ENCODE measurements at places on chromosomes 12 and 14.
A peak's percentile ranks its signal among the peaks of the same experiment; 100 is the strongest.

- no peak for DNase-seq
These were observed 334.9 kb downstream of the SNAPC1 start for GRCh38 chr14:62097072-62097471.

DNA sequence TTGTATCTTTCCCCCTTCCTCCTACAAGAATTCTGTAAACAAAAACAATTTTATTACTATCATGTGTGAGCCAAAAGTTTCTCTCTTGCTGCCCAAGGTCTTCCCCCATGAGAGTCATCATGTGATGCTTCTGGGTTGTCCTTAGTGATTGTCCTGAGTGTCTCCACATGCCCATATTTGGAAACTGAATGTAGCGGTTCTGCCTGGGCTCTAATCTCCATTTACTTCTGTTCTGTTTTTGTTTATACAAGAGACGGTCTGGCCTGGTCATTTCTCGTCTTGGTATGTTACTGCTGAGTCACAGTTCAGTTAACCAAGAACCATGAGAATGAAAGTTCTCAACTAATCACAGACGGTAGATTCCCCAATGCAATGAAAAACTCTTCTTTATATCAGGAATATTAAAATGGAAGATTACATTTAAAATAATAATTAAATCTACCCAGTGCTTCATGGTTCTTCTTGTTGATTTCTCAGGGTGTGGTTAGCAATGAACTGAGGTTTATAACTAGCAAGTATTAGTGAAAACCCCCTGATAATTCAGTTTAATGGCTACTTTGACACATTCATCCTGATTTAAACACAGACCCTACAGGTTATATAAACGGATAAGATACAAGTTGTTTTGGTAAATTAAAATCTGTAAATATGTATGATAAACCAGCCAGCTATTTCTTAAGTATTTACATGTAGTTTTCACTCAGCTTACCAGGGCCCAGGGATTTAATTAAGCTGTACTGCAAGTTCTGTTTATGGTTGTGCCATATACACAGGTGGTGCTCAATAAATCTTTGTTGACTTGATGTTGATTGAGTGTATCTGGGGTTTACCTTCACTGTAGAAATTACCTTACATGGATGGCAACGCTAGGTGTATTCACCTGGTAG, 81.1 kb downstream of the PELI2 start:
- DNase-seq, result peak; percentile 70

DNA sequence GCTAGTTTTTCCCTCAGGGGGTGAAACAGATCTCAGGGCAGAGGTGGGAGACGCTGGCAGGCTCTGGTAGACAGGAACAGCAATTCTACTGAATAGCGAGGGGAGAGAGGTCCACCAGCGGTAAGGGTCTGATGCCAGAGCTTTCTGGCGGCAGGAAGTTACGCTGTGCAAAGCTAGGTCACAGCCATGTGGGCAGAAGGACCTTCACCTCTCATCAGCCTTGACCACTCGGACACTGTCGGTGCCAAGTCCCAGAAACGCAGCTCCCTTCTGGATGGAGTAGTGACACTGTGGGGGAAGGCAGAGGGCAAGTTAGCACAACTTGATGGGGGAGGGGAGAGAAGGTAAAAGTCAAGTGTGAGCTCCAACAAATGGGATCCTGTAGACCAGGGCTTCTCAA, 10.3 kb upstream of the ZNF740 start:
- DNase-seq, result no peak

GRCh38 chr12:123108682-123109066, 42.2 kb downstream of the PITPNM2 start:
- no peak for DNase-seq

- no peak for DNase-seq
These were observed 9.0 kb downstream of the PLEKHA5 start for GRCh38 chr12:19138551-19138950.

- DNase-seq, result no peak
These were observed 121.8 kb upstream of the OR4E1 start for GRCh38 chr14:21795456-21795855.

- peak; percentile 59 for DNase-seq
These were observed 178.0 kb upstream of the CAND1 start for GRCh38 chr12:67091204-67091603.
